ENCODE measurements at places on chromosomes 2 and 18.

DNA sequence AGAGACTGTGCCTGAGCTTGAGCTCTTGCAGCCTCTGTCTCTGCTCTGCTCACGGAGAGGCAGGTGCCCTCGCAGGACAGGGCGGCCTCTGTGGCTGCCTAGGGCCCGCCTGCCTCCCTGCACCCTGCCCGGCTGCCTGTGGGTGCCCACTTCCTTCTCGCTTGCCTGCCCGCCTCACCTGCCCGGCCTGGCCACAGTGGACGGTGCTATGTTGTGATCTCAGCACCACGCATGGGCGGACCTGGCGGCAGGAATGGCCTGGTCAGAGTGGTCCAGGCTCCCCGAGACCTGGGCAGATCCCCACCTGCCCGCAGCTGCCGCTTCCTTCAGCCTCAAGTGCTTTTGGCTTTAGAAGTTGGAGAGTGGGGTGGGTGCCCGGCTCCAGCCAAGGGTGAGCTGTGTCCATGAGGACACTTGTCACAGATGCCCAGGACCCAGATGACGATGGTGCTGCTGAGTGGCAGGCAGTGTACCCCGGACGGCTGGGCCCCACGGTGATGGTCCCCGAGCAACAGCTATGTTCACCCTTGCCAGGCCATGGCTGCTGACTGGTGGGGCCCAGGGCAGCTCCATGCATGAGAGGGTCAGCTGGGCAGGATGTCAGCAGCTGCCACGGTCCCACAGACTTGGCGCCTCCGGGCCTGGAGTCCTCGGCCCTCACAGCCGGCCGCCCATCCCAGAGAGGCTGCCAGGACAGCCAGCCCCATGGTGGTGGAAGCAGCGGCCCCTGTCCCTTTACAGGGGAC is 25.3 kb downstream of the RTP5 start:
- no peaks in the 10 kb centered on the region for H3K4me1 ChIP-seq
- H3K36me3 ChIP-seq = no peaks in the 10 kb centered on the region
- H3K27ac ChIP-seq = peak overlapping the region; percentile 20
- no peak for DNase-seq

DNA sequence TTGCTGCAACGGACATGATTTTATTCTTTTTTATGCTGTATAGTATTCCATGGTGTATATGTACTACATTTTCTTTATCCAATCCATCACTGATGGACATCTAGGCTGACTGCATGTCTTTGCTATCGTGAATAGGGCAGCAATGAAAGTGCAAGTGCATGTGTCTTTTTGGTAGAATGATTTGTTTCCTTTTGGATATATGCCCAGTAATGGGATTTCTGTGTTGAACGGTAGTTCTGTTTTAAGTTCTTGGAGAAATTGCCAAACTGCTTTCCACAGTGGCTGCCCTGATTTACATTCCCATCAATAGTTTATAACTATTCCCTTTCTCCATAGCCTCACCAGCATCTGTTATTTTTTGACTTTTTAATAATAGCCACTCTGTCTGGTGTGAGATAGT is 99.7 kb upstream of the CRIM1 start:
- no peak for DNase-seq
- H3K4me3 ChIP-seq = no peak overlapping the region
- H3K4me1 ChIP-seq = no peaks in the 10 kb centered on the region
- H3K27ac ChIP-seq = no peak overlapping the region
- no peaks in the 10 kb centered on the region for H3K27me3 ChIP-seq
- H3K36me3 ChIP-seq = no peaks in the 10 kb centered on the region

DNA sequence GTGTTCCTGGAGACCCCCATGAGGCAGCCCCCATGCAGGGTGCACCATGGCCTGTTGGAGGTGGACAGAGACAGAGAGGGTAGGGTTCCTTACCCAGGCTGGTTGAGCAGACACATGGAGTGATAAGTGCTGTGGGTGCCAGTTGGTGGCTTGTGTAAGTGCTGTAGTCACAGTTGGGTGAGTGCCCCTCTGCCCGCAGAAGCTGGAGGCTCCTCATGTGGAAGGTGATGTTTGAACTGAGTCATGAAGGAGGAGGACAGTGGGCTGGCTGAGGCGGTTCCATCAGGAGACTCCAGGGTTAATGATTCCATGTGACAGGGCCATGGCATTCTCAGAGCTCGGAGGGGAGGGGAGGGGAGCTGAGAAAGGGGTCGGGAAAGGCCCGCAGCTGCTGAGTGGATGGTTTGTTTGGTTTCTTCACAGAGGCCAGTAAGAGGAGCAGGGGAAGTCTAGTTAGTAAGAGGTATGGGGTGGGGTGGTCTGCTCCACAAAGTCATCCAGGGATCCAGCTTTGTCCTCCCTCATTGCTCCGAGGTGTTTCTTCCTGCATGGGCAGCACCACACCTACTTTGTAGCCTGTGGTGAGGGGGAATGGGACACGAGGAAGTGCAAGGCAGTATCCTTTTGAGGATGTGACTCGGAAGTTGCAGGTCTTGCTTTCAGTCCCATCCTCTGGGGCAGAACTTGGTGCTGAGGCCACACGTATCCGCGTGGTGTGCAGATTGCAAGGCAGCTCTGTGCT is 13.6 kb downstream of the IMPA2 start:
- H3K4me1 ChIP-seq = peaks cover 11% of the 10 kb centered on the region
- peak; percentile 41 for DNase-seq
- H3K4me3 ChIP-seq = no peak overlapping the region
- H3K27ac ChIP-seq = no peak overlapping the region
- H3K36me3 ChIP-seq = no peaks in the 10 kb centered on the region

DNA sequence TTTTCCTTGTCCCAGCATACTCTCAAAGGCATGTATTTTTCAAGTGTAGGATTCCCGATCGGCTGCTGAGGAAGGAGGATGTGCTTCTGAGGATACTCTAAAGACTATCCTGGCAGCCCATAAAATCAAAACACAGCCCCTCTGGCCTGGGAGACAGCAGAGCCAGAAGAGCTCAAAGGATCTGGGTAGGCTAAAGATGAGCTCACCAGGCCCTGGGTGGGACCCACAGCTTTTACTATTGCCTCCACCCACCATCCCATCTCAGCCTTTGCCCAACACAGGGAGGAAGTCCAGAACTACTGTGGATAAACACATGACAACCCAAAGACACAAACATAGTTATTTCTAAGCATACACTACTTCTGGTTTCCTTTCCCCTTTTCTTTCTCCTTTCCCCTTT is 79.1 kb upstream of the ZFP36L2 start:
- peaks cover 5% of the 10 kb centered on the region for H3K4me1 ChIP-seq
- H3K27ac ChIP-seq = no peak overlapping the region
- no peaks in the 10 kb centered on the region for H3K27me3 ChIP-seq
- H3K36me3 ChIP-seq = no peaks in the 10 kb centered on the region
- no peak overlapping the region for H3K4me3 ChIP-seq

GRCh38 chr2:150806336-150806735 is 318.9 kb upstream of the RND3 start:
- H3K36me3 ChIP-seq = no peaks in the 10 kb centered on the region
- no peaks in the 10 kb centered on the region for H3K27me3 ChIP-seq
- H3K27ac ChIP-seq = no peak overlapping the region
- no peaks in the 10 kb centered on the region for H3K4me1 ChIP-seq
- no peak for DNase-seq

GRCh38 chr2:11822746-11823451 is 76.5 kb downstream of the LPIN1 start:
- no peak overlapping the region for H3K4me3 ChIP-seq
- no peaks in the 10 kb centered on the region for H3K4me1 ChIP-seq
- no peaks in the 10 kb centered on the region for H3K36me3 ChIP-seq
- no peak for DNase-seq

DNA sequence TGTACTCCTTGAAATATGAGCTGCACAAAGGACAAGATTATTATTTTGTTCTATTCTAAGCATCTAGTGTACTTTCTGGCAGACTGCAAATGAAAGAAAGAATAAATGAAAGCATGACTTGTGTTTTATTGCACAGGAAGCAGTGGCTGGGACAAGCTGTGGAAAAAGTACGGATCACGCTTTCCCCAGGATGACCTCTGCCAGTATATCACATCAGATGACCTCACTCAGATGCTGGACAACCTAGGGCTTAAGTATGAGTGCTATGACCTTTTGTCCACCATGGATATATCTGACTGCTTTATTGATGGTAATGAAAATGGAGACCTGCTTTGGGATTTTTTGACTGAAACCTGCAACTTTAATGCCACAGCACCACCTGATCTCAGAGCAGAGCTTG is 49.4 kb downstream of the HNMT start:
- H3K27me3 ChIP-seq = no peaks in the 10 kb centered on the region
- H3K4me1 ChIP-seq = no peaks in the 10 kb centered on the region
- H3K27ac ChIP-seq = no peak overlapping the region
- DNase-seq = no peak
- H3K4me3 ChIP-seq = no peak overlapping the region
- no peaks in the 10 kb centered on the region for H3K36me3 ChIP-seq

DNA sequence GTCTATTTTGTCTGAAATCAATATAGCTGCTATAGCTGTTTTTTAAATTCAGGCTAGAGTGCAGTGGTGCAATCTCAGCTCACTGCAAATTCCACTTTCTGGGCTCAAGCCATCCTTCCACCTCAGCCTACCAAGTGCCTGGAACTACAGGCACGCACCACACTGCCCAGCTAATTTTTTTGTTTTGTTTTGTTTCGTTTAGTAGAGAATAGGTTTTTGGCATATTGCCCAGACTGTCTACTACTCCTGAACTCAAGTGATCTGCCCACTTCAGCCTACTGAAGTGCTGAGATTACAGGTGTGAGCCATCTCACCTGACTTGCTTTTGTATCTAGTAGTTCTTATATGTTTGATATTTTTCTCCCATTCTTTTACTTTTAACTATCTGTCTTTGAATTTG is 259.7 kb downstream of the CDH19 start:
- no peak overlapping the region for H3K27ac ChIP-seq
- no peaks in the 10 kb centered on the region for H3K36me3 ChIP-seq
- DNase-seq = no peak
- H3K27me3 ChIP-seq = no peaks in the 10 kb centered on the region
- no peak overlapping the region for H3K4me3 ChIP-seq
- no peaks in the 10 kb centered on the region for H3K4me1 ChIP-seq

DNA sequence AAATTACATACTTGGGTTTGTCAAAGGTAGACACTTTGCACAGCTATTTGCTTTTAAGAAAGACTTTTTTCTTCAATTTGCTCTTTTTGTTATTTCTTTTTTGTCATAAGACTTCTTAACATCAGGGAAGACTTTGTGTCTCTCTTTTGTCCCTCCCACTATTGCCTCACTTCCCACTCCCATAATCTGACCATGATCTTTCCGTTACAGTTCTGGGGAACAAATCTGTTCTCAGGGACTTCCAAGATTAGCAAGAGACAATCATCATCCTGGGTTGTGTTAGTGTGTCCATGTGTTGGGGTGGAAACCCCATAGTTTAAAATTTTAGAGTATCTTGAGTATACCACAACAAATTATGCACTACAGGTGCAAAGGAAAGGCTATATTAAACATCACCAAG is 75.3 kb downstream of the REV1 start:
- no peak for DNase-seq
- H3K4me3 ChIP-seq = no peak overlapping the region
- H3K27ac ChIP-seq = no peak overlapping the region
- no peaks in the 10 kb centered on the region for H3K36me3 ChIP-seq

DNA sequence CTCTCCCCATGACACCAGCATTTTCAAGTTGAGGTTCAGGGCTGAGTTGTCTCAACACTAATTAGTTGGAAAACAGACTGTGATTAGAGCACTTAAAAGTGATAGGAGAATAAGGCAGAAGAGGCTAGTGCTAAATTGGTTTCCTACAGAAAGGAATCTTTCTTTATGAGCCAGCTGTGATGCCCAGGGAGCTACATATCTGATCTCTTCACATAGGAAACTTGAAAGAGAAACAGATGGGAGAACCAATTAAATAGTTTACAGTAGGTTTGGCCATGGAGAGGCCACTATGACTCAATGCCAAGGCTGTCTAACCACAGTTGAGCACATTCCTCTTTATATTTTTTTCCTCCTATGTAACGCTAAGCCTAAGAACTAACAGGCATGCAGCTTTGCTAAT is 418.3 kb upstream of the CYRIA start:
- H3K27me3 ChIP-seq = no peaks in the 10 kb centered on the region
- no peaks in the 10 kb centered on the region for H3K4me1 ChIP-seq

- H3K36me3 ChIP-seq = no peaks in the 10 kb centered on the region
- no peak overlapping the region for H3K27ac ChIP-seq
- peaks cover 20% of the 10 kb centered on the region for H3K4me1 ChIP-seq
- DNase-seq = no peak
- peaks cover 93% of the 10 kb centered on the region for H3K27me3 ChIP-seq
Observed at GRCh38 chr2:120348134-120348736, 2.3 kb downstream of the INHBB start.

GRCh38 chr2:41078341-41078740 is 626.5 kb upstream of the SLC8A1 start:
- H3K4me3 ChIP-seq = no peak overlapping the region
- no peaks in the 10 kb centered on the region for H3K4me1 ChIP-seq
- H3K36me3 ChIP-seq = no peaks in the 10 kb centered on the region
- H3K27me3 ChIP-seq = no peaks in the 10 kb centered on the region

DNA sequence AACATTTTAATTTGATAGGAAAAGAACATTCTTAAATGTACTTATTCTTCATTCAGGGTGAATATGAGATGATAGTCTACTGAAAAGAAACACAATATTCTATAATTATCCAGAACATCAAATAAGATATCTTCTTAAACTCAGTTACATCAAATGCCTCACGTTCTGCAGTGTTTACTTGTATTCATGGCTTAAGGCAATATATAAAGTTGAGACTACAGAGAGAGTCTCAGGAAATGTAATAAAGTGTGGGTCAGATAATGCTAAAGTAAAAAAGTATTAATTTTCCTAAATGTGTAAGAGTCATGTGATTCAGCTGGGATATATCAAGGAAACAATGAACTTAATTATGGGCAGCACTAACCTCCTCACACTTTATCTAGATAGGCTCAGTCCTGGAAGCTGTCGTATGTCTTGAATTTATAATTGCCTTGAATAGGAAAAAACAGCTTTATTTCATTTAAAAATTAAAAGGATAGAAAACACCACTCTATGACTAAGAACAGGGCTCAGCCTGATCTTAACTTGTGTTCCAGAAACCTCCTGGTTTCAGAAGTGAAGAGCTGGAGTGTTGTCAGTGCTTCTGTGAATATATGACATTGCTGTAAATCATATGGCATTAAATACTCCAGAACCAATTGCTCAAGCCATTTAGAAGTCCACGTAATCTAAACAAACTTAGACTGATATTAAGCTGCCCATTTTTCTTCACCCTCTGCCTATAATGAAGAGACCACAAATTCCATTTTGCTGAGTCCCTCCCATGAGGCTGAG is 240.2 kb downstream of the FSIP2 start:
- no peaks in the 10 kb centered on the region for H3K27me3 ChIP-seq
- no peak overlapping the region for H3K27ac ChIP-seq
- H3K4me1 ChIP-seq = no peaks in the 10 kb centered on the region
- no peaks in the 10 kb centered on the region for H3K36me3 ChIP-seq
